ENCODE measurements at places on chromosomes 12 and 14.

- peak; percentile 75 for DNase-seq
Observed at GRCh38 chr14:105411017-105411941, 8.3 kb upstream of the MTA1 start.

- DNase-seq: no peak
Observed at GRCh38 chr12:130366159-130366558, 28.5 kb downstream of the PIWIL1 start.

DNA sequence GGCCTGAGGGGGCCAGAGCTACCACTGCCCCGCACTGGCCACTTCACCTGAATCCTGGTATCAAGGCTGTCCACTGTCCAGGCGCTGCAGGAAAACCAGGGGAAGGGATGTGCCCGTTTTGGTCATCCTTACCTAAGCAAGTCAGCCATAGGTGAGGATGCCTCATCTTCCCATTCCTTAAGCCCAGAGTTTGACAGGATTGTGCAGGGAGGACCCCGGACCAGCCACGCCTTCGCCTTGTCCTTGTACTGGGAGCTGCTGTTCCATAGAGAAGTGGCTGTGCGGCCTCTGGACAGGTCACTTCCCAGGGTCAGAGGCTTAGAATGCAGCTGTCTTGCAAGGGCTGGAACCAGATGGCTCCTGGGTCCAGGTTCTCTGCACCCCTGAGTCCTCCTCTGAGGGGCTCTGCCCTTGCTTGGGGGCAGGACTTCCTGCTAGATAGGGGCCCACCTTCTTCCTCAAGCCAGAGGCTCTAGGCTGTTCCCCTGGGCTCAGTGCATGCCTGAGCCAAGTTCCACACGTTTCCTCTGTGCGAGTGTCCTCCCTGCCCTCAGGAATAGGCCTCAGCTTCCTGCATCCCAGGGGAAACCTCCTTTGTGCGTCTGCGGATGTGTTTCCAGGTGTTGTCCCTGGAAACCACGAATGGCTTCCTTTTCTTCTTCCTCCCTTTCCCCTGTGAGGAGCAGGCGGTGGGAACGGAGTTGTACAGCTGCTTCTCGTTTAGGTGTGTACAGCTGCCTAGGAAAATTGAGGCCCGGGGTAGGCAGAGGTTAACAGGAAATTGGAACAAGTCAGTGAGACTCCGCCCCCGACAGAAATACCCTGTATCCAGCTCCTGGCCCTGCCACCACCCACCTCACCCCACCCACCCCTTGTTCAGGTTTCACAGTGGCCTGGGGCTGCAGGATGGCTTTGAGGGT lies 54.3 kb upstream of the RIN3 start:
- DNase-seq: no peak

GRCh38 chr14:70631948-70632347 lies 9.8 kb upstream of the TTC9 start:
- DNase-seq: no peak

GRCh38 chr12:52335598-52336262 lies 14.5 kb upstream of the KRT83 start:
- no peak for DNase-seq

DNA sequence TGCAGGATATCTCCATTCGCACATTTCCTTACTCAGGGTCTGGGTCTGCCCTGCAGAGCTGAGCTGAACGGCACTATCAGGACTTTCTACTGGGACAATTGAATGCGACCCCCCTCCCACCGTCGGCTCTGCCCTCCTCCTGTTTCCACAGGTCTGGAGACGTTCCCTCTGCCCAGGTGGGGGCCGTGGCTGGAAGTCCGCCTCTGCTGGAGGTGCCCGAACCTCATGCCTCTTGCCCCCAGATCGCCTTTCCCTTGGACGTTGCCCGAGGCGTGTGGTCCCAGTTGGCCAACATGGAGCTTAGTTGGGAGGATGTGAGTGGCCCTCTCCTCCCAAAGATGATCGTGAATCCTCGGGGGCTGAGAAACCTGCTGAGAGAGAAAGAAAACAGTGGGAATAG lies 21.2 kb upstream of the KLC1 start:
- DNase-seq: no peak

DNA sequence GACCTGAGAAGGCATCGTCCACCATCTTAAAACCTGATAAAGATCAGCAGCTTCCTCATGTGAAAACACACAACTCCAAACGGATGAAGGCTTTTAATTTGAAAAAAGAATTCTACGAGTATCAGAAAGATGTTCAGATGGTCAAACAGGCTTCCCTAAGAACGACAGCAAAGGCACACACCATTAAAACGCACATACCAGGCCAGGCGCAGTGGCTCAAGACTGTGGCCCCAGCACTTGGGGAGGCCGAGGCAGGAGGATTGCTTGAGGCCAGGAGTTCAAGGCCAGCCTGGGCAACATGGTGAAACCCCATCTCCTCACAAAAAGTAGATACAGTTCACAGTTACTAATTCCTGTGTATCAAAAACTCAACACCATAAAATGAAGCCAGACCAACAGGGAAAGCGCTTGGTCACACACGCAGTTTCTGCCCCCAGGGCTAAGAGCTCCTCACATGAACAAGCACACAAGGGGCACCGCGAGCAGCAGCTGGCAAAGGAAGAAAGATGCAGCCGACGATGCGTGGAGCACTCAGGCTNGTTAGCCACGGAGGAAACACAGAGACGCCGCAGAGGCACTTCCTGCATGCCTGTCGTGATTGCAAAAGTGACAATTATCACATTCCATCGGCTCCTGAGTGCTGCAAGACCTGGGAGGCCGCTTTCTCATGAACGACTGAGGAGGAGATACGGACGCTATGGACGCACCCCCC lies 78.0 kb downstream of the NOC4L start:
- peak; percentile 22 for DNase-seq

DNA sequence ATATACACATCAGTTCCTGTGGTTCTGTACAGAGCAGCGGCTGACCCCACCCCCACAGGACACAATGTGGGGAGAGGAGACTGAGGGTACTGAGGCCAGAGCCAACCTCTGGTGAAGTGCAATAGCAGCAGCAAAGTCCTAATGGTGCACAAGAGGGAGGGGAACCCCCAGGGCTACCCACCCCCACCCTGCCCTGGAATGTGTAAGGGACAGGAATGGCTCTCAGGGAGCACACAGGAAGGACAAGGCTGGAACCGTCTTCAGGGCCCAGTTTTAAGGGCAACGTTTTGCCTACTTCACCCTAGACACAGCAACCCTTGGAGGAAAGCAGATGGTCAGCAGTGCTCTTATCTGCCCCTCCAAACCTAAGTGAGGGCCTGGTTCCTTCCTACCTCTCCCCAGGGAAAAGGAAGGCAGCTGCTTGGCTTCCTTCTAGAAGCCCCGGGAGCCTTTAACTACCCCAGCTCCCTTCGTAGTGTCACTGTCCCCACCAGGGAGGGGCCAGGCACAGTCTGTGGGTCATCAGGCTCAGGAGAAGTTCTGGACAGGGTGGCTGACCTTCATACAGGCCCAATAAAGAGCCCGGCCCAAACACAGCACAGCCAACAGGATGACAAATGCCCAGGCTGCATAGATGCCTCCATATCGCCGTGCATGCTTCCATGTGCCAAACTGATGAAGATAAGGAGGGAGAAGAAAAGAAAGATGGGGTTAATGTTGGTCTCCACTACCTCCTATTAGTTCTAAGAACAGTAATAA lies 3.0 kb downstream of the PIP4P1 start:
- no peak for DNase-seq

- DNase-seq: no peak
Observed at GRCh38 chr14:34374998-34375740, 86.9 kb downstream of the SPTSSA start.

GRCh38 chr14:93953739-93954515 lies 22.4 kb downstream of the ASB2 start:
- DNase-seq: peak; percentile 4

GRCh38 chr12:23049180-23049579 lies 424.2 kb downstream of the ETNK1 start:
- DNase-seq: no peak

- no peak for DNase-seq
Observed at GRCh38 chr12:130847112-130847511, 8.1 kb upstream of the STX2 start.

- no peak for DNase-seq
Observed at GRCh38 chr12:106910202-106910601, 45.5 kb upstream of the TMEM263 start.
